ENCODE measurements at places on chromosomes 5 and 9.

- no peaks in the 10 kb centered on the region for H3K36me3 ChIP-seq
- H3K4me3 ChIP-seq = no peak within 1 kb of the TSS
- H3K27me3 ChIP-seq = no peaks in the 10 kb centered on the region
Measured at GRCh38 chr9:133609311-133610098, at the start of gene FAM163B. FAM163B (minus strand) TSS chr9:133609389; CDS start chr9:133580223, 29,166 bp downstream.

- no peaks in the 10 kb centered on the region for H3K27me3 ChIP-seq
- H3K4me3 ChIP-seq = no peak overlapping the region
- no peak overlapping the region for H3K27ac ChIP-seq
- peaks cover 16% of the 10 kb centered on the region for H3K36me3 ChIP-seq
- H3K4me1 ChIP-seq = peaks cover 23% of the 10 kb centered on the region
Measured at GRCh38 chr9:137580209-137580953, 1.7 kb upstream of the DPH7 start.

DNA sequence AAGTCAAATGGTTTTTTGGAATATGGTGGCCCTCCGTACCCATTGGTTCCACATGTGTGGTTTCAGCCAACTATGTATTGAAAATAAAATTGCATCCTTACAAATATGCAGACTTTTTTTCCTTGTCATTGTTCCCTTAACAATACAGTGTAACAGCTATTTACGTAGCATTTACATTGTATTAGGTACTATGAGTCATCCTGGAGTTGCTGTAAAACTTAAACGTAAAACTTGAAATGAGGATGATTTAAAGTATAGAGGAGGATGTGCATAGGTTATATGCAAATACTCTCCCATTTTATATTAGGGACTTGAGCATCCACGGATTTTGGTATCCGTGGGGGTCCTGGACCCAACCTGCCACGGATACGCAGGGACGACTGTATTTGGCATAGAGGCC, 16.3 kb downstream of the SDHA start:
- no peak overlapping the region for H3K4me3 ChIP-seq
- H3K27me3 ChIP-seq = no peaks in the 10 kb centered on the region
- H3K27ac ChIP-seq = no peak overlapping the region
- peaks cover 15% of the 10 kb centered on the region for H3K36me3 ChIP-seq

DNA sequence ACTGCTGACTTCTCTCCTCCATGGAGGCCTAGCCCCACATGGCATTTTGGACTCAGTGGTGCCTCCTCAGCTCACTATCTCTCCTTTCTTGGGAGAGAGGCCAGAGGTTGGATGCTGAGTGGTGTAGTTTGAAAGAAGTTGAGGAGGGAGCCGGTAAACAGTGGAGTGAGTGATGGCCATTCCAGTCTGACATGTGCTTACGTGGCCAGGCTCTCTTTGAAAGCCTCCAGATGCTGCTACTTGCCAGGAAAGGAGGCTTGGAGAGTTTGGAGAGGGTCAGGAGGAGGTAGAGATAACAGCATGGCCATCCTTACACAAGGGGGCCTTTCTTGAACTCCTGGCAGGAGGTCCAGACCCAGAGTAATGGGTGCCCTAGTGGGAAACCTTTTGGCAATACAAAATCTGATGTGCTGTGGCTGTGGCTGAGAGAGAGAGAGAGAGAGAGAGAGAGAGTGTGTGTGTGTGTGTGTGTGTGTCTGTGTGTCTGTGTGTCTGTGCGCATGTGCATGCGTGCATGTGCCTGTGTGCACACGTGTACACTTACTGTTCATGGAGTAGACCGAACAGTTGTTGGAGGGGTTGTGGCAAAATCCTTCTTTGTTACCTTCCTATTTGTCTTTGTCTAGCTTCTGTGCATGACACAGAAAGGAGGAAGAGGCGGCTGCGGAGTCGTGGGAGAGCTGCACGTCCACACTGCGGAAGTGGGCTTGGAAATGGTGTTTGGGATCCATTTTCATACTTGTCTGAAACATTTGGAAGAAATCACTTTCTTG, 37.8 kb downstream of the RALGPS1 start:
- H3K27ac ChIP-seq = no peak overlapping the region
- no peaks in the 10 kb centered on the region for H3K36me3 ChIP-seq

DNA sequence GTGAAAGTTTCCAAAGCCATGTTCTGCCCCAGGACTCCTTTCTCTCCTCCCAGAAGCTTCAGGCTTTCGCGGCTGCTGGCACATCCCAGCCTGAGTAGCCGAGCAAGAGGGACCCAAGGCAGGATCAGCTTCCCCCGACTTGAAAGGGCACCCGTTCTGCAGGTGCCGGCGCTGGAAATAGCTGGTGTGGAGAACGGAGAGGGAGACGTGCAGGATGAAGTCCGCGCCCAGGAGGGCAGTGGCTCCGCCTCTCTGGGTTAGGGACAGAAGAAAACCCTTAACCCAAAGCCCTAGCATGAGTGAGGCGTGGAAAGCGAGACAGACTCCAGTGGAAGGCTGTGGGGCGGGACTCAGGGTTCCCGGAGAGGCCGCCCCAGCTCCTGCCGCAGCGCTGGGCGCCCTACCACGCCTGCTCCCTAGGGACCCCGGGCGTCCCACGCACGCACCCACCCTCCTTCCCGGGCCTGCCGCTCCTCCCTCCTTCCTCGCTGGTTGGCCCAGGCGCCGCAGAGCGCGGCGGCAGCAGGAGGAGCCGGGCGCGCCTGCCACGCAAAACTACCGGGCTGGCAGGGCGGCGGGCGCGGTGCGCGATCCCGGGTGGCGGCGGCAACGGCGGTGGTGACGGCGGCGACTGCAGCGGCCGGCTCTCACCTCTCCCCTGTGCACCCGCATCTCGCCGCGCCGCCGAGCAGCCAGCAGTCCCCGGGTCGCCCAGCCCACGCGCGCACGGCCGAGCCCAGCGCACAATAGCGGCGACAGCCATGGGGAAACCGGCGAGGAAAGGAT, at the start of gene SLC1A1:
SLC1A1 (plus strand) TSS at position 550 of the 786 bp plus-strand sequence; CDS start at position 762, 212 bp downstream.
- no peak for DNase-seq
- H3K27me3 ChIP-seq = no peaks in the 10 kb centered on the region
- peaks cover 9% of the 10 kb centered on the region for H3K4me1 ChIP-seq
- peak within 1 kb of the TSS; percentile 58 for H3K4me3 ChIP-seq
- H3K36me3 ChIP-seq = no peaks in the 10 kb centered on the region
- H3K27ac ChIP-seq = no peak within 1 kb of the TSS

- H3K27ac ChIP-seq = no peak overlapping the region
- no peak overlapping the region for H3K4me3 ChIP-seq
- no peaks in the 10 kb centered on the region for H3K27me3 ChIP-seq
- DNase-seq = no peak
- no peaks in the 10 kb centered on the region for H3K36me3 ChIP-seq
- H3K4me1 ChIP-seq = no peaks in the 10 kb centered on the region
Measured at GRCh38 chr5:43996221-43996620, 393.0 kb downstream of the FGF10 start.

Data from Karpas-422 (cell line).